Myocyte (in vitro differentiated cells): ENCODE measurements at places on chromosomes 2 and 18.

GRCh38 chr2:101516823-101517690 lies 42.1 kb upstream of the RFX8 start:
- DNase-seq = no peak

DNA sequence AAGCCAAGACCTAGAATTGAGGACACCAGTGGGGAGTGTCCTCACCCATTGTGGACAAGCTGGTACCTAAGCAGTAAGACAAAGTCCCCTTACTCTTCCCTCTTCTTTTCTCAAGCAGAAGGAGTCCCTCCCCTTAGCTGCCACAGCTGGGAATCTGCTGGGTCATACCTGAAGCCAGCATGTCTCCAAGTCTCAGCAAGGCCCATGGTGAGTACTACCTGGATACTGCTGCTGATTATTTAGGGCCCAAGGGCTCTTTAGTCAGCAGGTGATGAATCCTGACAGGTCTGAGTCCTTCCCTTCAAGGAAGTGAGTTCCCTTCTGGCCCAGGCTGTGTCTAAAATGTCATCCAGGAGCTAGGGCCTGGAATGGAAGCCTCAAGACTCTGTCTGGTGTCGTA lies 198.6 kb upstream of the STK17B start:
- DNase-seq = no peak

DNA sequence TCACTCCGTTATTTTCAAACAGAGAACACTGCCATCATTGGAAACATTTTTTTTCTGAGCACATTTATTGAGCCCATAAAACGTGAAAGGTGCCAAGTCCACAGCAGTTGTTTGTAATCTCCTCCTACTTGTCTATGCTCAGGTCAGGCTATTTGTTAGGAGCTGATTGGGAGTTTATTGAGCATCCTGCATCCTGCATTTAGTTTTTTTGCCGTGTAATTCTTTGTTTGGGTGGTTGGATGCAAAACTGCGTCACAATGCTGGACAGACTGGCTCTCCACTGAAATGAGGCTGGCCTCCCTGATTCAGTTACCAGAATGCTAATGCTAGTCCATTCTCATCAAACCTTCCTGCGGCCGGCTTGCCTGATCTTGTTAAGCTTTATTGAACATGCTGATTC lies 71.4 kb downstream of the RAPGEF4 start:
- DNase-seq = no peak

DNA sequence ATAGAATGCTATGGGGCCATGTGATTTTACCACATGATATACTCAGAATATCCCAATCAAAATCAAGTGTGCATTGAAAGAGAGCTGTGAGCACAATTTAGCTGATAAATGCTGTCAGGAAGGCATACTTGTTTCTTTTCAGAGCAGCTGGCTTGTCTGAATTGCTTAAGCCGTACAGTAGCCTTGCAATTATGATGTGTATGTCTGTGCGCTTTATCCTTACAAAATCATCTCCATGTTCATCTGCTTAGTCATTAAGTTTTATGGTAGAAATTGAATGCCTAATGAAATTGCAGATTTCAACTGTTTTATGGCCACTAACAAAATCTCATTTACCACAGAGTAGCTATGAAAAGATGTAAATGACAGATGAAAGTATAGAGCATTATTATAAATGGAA lies 346.0 kb upstream of the DLGAP1 start:
- no peak for DNase-seq

- no peak for DNase-seq
Observed at GRCh38 chr2:41940745-41941063, 107.1 kb upstream of the PKDCC start.

- DNase-seq = no peak
Observed at GRCh38 chr18:75214766-75215510, 4.3 kb downstream of the TSHZ1 start.

DNA sequence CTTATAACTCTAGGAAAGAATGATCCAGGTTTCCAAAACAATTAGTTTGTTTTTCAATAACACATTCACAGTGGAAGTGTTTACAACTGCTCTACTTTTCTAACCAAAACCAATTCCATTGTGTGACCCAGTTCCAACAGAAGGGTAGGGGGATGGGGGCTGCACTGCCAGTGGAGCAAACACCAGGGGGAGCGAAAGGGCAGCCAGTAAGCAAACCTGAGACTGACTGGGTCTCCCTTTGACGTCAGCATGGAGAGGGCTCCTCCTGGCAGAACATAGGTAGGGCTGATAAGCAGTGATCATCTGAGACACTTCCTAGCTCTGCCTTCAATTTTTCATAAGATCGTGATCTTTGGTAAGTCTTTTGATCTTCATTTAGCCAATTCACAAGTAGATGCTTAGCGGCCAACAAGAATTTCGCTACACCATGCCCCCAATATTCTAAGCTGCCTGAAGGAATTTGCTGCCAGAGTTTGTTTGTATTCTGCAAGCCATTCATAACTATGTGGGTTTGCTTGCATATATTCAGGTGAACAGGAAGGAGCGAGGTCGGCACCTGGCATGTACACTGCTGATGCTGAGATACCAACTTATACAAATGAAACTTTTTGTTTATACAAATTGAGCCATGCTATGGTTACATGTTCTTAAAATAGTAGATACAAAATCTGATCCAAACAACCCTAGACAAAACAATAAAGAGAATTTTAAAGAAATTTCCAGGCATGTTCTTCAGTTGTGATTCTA lies 45.9 kb downstream of the ST6GAL2 start:
- DNase-seq = no peak

- no peak for DNase-seq
Observed at GRCh38 chr2:200968162-200968561, 4.7 kb upstream of the ORC2 start.

DNA sequence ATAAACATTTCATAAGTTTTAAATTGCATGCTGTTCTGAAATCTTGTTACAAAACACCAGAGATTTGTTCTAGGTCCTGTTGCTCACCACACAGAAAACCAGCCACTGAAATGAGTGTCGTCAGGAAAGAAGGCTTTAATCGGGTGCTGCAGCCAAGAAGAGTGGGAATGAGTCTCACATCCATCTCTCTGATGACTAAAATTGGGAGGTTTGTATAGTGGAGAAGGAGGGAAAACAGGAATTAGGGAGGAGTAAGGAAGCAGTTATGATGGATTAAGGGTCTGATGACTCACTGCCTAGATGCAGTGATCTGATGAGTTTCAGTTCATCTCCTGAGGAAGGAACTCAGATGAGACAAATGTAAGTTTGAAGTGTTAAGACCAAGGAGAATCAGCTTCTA lies 42.1 kb upstream of the GPR39 start:
- DNase-seq = no peak

- DNase-seq = no peak
Observed at GRCh38 chr2:5690718-5691220, 1.4 kb upstream of the SOX11 start.

DNA sequence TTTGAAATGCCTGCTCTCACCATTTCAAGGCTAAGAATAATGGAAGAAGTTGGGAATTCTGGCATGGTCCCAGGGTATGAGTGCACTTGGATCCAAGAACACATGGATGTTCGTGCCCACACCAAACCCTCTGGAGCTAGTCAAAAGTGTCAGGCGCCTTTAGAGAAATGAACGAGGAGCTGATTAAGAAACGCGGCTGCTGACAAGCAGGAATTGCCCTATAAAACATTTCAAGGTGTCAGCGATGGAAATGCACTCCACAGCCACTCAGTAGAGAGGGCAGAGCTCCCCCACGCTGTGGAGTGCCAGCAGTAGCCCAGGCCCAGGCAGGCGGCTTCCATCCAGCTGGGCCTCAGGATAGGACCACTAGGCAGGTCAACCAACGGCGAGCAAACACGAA lies 213.7 kb downstream of the TTC32 start:
- DNase-seq = no peak

DNA sequence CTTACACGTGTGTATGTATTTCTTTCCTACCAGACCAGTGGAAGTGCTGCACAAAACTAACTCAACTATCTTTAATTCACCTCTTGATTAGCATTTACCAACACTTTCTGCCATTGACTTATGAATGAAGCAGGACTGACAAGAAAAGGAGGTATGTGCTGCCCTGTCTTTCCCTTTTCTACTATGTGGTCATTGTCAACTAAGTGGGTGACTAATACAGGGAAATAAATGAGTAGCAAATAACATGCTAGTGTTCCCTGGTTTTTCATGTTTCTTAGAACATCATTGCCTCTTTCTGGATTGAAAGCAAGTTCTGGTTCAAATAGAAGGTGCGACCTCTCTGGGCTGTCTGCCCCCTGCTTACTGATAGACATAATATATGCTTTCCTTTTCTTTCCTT lies 58.0 kb downstream of the LINC00305 start:
- no peak for DNase-seq
